ENCODE measurements at places on chromosomes 16 and 17.

GRCh38 chr17:347309-347899, 5.2 kb downstream of the RPH3AL start:
- DNase-seq, result no peak

GRCh38 chr17:78316867-78317789, 42.7 kb downstream of the SOCS3 start:
- DNase-seq, result no peak

DNA sequence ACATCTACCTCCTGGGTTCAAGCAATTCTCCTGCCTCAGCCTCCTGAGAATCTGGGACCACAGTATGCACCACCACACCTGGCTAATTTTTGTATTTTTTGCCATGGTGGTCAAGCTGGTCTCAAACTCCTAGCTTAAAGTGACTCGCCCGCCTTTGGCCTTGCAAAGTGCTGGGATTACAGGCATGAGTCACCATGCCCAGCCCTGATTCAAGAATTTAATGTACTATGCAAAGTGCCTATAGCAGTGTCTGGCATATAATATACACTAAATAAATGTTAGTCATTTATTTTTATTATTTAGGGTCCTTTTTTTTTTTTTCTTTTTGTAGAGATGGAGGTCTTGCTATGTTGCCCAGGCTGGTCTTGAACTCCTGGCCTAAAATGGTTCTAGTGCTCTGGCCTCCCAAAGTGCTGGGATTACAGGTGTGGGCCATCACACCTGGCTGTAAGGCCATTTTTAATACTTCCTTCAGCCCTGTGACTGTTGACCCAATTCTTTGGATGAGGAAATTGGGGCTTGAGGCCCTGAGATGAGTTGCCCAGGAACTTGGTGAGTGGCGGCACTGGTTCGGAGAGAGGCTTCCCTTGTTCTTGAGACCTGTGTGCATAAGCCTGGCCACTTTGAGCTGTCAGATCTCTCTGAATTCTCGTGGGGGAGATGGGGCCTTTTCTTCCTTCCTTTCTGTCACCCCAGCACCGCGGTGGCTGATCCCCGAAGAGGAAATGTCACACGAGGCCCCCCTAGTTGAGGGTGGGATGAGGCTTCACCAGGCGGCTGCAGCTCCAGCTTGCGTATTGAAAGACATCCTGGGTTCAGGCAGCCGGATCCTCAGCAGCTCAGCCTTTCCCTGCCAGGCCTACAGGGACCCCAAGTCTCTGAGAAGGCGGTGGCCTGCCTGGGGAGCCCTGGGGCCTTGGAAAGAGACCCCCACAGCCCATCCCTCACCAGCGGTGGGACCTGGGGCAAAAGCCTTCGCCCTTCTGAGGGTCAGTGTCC, 38.7 kb downstream of the LAT start:
- DNase-seq, result no peak

GRCh38 chr16:26668026-26668425, 398.7 kb upstream of the C16orf82 start:
- no peak for DNase-seq

DNA sequence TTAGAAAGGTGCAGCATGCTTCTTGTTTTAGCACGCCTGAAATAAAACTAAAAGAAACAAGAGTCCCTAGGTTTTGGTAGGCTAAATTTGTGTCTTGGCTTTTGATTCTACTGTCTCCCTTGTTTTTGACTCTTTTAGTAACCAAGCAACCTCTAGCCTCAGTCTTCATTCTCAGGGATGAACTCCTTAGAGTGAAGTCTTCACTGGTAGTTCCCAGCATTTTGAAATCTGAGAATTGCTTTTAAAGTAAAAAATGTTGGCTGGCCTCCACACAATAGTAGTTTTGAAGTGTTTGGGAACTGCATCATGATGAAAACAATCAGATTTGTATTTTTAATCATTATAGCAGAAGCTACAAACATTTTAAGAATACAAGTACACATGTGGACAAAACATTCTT, 6.1 kb upstream of the CDR2 start:
- no peak for DNase-seq
